Activated CD4-positive, alpha-beta T cell treated with anti-CD3 and anti-CD28 coated beads, Interleukin-2, amount 10 ng/mL, durations not matched to agents 7 days and 5 days (primary cell): ENCODE measurements at places on chromosomes 16 and 17. TPM values are rescaled to one million over a fixed set of nuclear protein-coding genes. Genes with fewer than 3 reads are reported as not detected.

The C17orf67 gene
- total RNA-seq, result 5.2 TPM

The ZNF764 gene
- total RNA-seq, result 18.2 TPM

The KRT40 gene
- total RNA-seq, result not detected

The SYT17 gene
- not detected for total RNA-seq

The C1QTNF8 gene
- total RNA-seq, result not detected

DNA sequence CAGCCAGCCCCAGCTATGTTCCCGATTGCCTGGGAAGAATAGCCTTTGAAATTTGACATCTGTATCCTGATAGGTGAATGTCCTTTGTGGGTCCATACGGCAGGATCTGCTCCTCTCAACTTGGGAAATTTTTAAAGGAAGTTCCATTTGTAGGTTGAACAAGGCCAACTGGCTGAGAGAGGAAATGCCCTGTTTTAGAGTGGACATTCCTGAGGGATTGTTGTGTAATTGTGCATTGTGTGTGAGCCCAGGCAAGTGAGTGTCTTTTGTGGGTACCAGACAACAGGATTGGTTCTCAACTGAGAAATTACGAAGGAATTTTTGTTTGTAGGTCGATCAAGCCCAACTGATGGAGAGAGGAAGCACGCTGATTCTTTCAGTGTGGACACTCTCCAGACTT, 2.6 kb upstream of the CPHXL2 start:
- H3K27ac ChIP-seq, result no peak overlapping the region
- no peak overlapping the region for H3K4me3 ChIP-seq
- peaks cover 2% of the 10 kb centered on the region for H3K27me3 ChIP-seq
- no peaks in the 10 kb centered on the region for H3K36me3 ChIP-seq

GRCh38 chr17:81871387-81872230, 472 bp upstream of the ARHGDIA start:
- H3K4me3 ChIP-seq, result peak overlapping the region; percentile 86
- peak overlapping the region; percentile 97 for H3K27ac ChIP-seq
- H3K4me1 ChIP-seq, result peaks cover 43% of the 10 kb centered on the region
- H3K36me3 ChIP-seq, result peaks cover 25% of the 10 kb centered on the region

DNA sequence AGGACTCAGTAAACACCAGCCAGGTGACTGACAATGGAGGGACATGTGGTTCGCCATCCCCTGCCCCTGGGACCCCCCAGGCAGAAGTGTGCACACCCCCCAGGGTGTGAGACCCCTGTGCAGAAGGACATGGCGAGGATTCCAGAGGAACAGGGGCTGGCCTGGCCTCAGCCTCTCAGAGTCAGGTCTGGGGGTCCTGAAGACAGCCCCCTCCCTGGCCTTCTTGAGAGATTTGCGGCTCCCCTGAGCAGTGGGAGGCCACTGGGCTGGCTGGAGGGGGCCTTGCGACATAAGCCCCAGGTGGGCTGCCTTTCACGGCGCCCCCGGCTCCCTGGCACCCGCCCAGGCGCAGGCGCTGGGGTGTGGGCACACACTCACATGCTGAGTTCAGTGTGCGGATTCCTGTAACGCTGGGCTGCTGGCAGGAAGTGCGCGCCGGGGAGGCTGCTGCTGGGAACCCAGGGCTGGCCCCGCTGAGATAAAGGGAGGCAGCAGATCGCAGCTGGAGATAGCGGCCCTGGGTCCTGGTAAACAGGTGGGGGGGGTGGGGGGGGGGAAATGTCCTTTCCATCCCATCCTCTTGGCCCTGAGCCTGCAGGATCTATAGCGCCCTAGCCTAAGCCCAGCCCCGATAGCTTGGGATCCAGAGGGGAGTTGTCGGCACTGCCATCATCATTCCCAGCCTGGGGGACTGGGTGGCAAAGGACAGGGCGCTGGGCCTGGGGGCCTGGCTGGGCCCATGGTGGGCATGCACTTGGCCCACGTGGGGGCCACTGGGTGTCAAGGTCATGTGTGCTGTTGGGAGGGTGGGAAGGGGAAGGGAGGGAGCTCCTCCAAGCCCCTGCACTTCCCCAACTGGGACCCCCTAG, 27.1 kb downstream of the TMEM235 start:
- H3K4me3 ChIP-seq, result peak overlapping the region; percentile 71
- H3K4me1 ChIP-seq, result peaks cover 76% of the 10 kb centered on the region
- peaks cover 1% of the 10 kb centered on the region for H3K36me3 ChIP-seq
- H3K27ac ChIP-seq, result peak overlapping the region; percentile 92
- peak; percentile 81 for DNase-seq

DNA sequence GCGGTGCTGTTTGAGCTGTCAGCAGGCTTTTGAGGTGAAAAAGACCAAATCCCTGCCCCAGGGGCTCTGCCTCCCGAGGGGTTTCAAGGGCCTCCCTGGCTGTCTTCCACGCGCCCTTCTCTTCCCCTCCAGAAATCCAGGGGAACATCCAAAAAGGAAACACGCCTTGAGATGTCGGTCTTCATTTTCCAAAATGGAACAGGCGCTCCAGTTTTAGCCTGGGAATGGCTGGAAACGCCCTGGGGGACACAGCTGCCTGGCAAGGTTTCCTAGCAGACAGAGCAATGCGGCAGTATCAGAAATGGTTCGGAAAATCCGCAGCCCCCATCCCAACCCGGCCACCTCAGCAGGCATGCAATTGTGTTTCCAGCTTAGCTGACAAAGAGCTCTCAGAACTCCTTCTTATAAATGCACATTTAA, 16.6 kb upstream of the LITAF start:
- no peaks in the 10 kb centered on the region for H3K27me3 ChIP-seq
- H3K4me3 ChIP-seq, result no peak overlapping the region
- H3K27ac ChIP-seq, result no peak overlapping the region
- no peak for DNase-seq

DNA sequence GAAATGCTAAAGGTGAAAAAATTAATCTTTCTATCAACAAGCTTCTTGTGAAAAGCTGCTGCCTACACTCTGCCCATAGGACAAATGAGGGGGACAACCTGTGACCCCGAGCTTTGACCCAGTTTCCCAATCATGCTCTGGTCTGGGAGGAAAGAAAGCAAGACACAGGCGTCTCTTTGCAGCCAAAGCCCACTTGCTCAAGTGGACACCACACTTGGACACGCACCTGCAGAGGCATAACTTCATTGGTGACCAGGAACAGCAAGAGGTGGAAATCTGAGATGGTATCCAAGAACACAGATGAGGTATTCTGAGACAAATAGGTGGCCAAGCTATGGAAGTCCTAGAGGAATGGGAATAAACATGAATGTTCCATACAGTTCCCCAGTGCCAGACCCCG, 15.0 kb upstream of the FAAP100 start:
- H3K27ac ChIP-seq, result no peak overlapping the region
- peaks cover 8% of the 10 kb centered on the region for H3K4me1 ChIP-seq
- no peak for DNase-seq

GRCh38 chr17:15298176-15298575, 33.0 kb upstream of the PMP22 start:
- no peak overlapping the region for H3K27ac ChIP-seq
- H3K4me1 ChIP-seq, result no peaks in the 10 kb centered on the region
- DNase-seq, result no peak
- no peaks in the 10 kb centered on the region for H3K36me3 ChIP-seq
- no peak overlapping the region for H3K4me3 ChIP-seq

DNA sequence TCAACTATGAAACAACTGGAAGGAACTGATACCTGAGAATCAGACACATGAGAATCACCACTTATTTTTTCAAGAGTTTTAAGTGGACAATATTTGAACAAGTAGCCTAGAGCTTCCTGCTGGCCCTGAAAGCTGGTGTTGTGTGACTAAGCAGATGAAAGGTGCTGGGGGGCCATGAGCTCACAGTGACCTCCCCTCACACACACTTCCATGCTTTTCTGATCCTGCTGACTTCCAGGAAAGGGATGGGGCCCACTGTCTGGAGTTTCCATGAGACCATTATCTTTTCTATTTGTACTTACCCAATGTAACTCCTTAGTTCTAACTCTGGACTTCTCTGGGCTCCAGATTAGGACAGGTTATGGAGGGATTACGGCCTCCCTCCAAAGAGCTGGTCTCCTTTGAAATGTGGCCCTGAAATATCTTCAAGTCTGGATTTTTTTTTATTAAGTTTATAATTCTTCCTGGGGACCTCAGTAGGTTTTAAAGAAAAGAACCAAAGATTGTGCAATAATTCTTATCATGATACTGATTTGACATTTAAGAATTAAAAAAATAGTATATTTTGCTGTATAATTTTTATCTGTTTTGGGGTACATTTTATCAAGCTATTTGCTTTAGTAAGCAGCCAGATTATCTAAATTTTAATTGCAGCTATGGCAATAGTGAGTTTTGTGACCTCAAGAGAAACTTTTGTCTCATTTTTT, 4.9 kb downstream of the CAPNS2 start:
- H3K4me1 ChIP-seq, result no peaks in the 10 kb centered on the region
- H3K4me3 ChIP-seq, result no peak overlapping the region
- peaks cover 9% of the 10 kb centered on the region for H3K27me3 ChIP-seq
- H3K36me3 ChIP-seq, result no peaks in the 10 kb centered on the region
- no peak overlapping the region for H3K27ac ChIP-seq

DNA sequence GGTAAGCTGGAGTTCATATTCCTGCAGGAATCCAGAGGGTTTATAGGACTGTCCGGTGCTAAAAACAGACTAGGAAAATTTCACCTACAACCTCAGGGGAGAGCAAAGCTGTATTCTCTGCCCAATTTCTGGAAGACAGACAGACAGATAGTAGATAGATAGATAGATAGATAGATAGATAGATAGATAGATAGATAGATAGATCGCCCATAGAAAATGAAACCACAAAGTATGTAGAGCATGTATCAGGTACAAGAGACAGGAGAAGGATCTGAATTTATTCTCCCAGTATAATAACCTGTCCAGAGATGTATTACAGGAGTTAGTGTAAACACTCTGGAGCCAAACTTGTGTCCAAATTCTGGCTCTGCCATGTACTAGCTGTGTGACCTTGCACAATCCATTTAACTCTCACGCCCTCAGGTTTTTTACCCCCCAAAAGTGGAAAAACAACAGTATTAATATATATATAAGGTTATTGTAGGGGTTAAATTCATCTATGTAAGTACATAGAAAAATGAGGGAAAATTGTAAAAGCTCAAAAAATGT, 2.1 kb upstream of the ABCA6 start:
- H3K36me3 ChIP-seq, result no peaks in the 10 kb centered on the region
- H3K4me1 ChIP-seq, result no peaks in the 10 kb centered on the region
- no peak overlapping the region for H3K4me3 ChIP-seq
- no peak overlapping the region for H3K27ac ChIP-seq

GRCh38 chr16:66334853-66335574, 31.5 kb upstream of the CDH5 start:
- H3K27me3 ChIP-seq, result peaks cover 4% of the 10 kb centered on the region
- no peak overlapping the region for H3K27ac ChIP-seq
- no peaks in the 10 kb centered on the region for H3K36me3 ChIP-seq
- no peak overlapping the region for H3K4me3 ChIP-seq

DNA sequence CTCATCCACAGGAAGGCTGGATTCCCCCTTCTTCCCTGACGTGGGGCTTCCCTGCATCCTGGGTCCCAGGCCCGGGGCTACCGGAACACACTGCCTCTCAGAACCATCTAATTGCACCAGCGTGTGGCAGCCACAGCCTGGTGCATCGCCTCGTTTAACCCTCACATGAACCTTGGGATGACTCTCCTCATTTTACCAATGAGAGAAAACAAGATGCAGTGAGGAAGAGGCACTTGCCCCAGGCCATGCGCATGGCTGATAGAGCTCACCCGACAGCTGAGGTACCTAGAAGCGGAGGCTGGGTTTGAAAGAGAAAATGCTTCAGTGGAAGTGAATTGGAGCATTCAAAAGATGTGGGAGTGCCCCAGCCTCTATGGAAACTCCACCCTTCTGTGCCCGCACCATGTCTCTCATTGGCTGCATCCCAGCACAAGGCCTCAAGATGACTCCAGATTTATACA, 162.3 kb downstream of the KATNIP start:
- no peaks in the 10 kb centered on the region for H3K27me3 ChIP-seq
- no peak for DNase-seq
- H3K4me3 ChIP-seq, result no peak overlapping the region
- no peaks in the 10 kb centered on the region for H3K4me1 ChIP-seq
- H3K27ac ChIP-seq, result no peak overlapping the region
- H3K36me3 ChIP-seq, result no peaks in the 10 kb centered on the region

GRCh38 chr16:23595246-23595950, 718 bp downstream of the NDUFAB1 start:
- peaks cover 30% of the 10 kb centered on the region for H3K4me1 ChIP-seq
- H3K4me3 ChIP-seq, result peak overlapping the region; percentile 82
- peak overlapping the region; percentile 64 for H3K27ac ChIP-seq
- H3K36me3 ChIP-seq, result peaks cover 18% of the 10 kb centered on the region

GRCh38 chr17:42980274-42980765, at the start of gene RUNDC1:
Gene RUNDC1 (plus strand): TSS chr17:42980565. CDS start chr17:42980577, 12 bp downstream.
- H3K36me3 ChIP-seq, result peaks cover 16% of the 10 kb centered on the region
- peak within 1 kb of the TSS; percentile 92 for H3K27ac ChIP-seq
- peak; percentile 92 for DNase-seq

DNA sequence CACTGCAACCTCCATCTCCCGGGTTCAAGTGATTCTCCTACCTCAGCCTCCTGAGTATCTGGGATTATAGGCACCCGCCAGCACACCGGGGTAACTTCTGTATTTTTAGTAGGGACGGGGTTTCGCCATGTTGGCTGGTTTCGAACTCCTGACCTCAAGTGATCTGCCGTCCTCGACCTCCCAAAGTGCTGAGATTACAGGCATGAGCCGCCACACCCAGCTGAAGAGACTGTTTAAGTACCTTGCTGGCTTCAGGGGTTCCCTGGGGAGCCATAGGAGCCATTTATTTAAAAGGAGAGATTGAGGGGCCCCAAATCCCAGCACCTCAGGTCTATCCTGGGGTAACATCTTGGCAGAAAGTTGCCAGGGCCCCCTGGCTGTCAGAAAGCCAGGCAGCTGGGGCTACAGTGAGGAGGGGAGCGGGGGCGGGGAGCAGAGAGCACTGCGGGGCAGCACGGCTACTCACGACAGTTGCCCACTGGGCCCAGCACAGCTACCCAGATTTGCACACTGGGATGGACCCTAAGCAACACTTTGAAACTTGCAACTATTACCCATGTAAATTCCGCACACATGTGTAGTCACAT, 1.6 kb downstream of the SNAI3 start:
- peaks cover 26% of the 10 kb centered on the region for H3K36me3 ChIP-seq
- peak overlapping the region; percentile 79 for H3K4me3 ChIP-seq
- peak overlapping the region; percentile 69 for H3K27ac ChIP-seq
- H3K27me3 ChIP-seq, result no peaks in the 10 kb centered on the region
- H3K4me1 ChIP-seq, result peaks cover 63% of the 10 kb centered on the region

DNA sequence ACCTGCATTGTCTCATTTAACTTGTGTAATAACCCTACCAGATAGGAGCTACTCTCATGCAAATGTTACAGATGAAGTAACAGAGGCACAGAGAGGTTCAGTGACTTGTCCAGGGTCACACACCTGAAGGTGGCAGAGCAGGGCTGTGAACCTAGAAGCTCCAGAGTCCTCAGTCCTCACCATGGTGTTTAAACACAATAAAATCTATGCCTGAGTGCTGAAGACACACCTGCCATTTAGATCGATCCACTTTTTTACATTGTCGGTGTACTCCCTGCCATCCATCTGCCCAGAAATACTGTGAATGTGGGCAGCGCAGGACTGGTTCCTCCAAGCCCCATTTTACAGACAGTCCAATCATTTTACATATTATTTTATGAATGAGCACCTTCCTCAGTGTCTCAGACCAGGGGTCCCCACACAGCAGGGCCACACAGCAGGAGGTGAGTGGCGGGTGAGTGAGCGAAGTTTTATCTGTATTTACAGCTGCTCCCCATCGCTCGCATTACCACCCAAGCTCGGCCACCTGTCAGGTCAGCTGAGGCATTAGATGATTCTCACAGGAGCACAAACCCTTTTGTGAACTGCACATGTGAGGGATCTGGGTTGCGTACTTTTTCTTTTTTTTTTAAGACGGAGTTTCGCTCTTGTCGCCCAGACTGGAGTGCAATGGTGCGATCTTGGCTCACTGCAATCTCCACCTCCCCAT, 5.6 kb downstream of the IL4R start:
- H3K4me1 ChIP-seq, result peaks cover 82% of the 10 kb centered on the region
- DNase-seq, result no peak
- peaks cover 81% of the 10 kb centered on the region for H3K36me3 ChIP-seq
- H3K4me3 ChIP-seq, result peak overlapping the region; percentile 95
- H3K27me3 ChIP-seq, result no peaks in the 10 kb centered on the region

- H3K27ac ChIP-seq, result no peak overlapping the region
- DNase-seq, result no peak
These were observed 33.3 kb downstream of the TRIM25 start for GRCh38 chr17:56880571-56880970.
